ENCODE measurements at places on chromosomes 5 and 9.

DNA sequence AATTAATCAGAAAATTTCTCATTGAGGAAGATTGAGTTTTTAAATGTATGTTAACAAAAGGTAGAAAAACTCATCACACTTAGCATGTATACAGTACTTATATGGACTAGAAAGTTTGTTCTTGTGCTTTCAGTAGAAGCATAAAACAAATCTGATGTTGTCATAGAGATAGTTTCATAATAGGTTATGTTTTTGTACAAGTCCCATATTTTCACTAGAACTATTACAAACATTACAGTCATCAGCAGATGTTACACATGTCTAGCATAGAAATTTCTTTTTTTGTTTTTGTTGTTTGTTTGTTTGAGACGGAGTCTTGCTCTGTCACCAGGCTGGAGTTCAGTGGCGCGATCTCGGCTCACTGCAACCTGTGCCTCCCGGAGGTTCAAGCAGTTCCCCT, 131.4 kb downstream of the COMMD10 start:
- no peaks in the 10 kb centered on the region for H3K4me1 ChIP-seq
- no peak overlapping the region for H3K27ac ChIP-seq
- DNase-seq, result no peak
- no peak overlapping the region for H3K4me3 ChIP-seq
- no peaks in the 10 kb centered on the region for H3K36me3 ChIP-seq

- no peaks in the 10 kb centered on the region for H3K36me3 ChIP-seq
- no peak overlapping the region for H3K27ac ChIP-seq
- H3K27me3 ChIP-seq, result no peaks in the 10 kb centered on the region
- DNase-seq, result no peak
- no peak overlapping the region for H3K4me3 ChIP-seq
- peaks cover 25% of the 10 kb centered on the region for H3K4me1 ChIP-seq
Measured at GRCh38 chr5:139377226-139377625, 5.9 kb downstream of the SLC23A1 start.

GRCh38 chr9:35225677-35226076, 63.9 kb downstream of the UNC13B start:
- H3K4me3 ChIP-seq, result no peak overlapping the region
- no peak for DNase-seq
- no peak overlapping the region for H3K27ac ChIP-seq
- H3K36me3 ChIP-seq, result no peaks in the 10 kb centered on the region

DNA sequence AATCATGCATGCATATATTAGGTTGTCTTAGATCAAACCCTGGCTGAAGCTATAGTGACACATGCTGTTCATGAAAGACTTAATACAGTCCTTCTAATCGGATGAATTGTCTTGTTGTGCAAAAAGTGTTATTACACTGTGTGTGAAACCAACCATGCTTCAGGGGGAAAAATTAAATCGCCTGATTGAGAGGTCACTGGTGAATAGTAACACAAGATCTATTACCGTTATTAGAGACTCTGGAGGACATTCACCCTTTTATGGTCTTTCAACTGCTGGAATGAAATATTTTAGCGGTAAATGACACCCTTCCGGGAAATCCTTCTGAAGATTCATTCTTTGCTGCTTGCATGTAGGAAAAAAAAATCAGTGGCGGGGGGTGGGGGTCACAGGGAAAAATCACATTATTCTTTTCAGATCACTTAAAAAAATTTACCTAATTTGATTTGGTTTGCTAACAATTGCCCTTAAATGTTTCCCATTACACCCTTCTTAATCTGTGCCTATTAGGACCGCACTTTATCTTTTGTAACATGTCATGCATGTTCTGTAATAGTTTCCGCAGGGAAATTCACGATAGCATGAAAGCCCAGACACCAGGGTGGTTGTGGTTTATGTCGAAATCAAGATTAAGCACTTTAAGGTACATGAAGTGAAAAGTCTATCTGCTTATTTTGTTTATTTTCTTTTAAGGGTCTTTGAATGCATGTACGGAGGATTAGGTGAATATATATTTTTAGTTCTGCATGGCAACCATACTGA, 120.6 kb downstream of the FOCAD start:
- H3K27ac ChIP-seq, result no peak overlapping the region
- DNase-seq, result no peak
- no peaks in the 10 kb centered on the region for H3K36me3 ChIP-seq

GRCh38 chr5:33662722-33663427, 222.1 kb downstream of the TARS1 start:
- DNase-seq, result no peak
- no peak overlapping the region for H3K27ac ChIP-seq
- no peak overlapping the region for H3K4me3 ChIP-seq
- no peaks in the 10 kb centered on the region for H3K27me3 ChIP-seq
- no peaks in the 10 kb centered on the region for H3K4me1 ChIP-seq

DNA sequence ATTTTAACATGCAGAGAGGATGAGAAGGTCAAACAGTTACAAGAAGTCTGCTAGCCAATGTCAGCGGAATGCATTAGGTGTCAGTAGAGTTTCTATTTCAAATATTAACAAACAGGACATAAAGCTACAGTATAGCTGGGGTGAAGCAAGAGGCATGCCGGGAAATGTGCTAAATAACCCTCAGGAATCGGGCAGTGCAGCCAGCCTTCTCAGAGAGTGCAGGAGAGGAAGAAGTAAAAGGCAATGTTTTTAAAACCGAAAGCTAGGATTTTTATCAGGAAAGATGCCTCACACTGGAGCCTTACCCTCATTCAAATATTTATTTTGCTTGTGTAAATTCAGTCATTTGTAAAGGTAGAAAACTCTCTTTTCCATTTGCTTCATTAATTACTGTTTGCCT, 59.1 kb upstream of the SH3GL2 start:
- H3K36me3 ChIP-seq, result no peaks in the 10 kb centered on the region
- H3K4me1 ChIP-seq, result no peaks in the 10 kb centered on the region
- DNase-seq, result peak; percentile 14

GRCh38 chr5:134798468-134798867, 39.9 kb downstream of the DDX46 start:
- H3K4me1 ChIP-seq, result no peaks in the 10 kb centered on the region
- no peak overlapping the region for H3K4me3 ChIP-seq
- peaks cover 21% of the 10 kb centered on the region for H3K36me3 ChIP-seq
- no peak for DNase-seq

DNA sequence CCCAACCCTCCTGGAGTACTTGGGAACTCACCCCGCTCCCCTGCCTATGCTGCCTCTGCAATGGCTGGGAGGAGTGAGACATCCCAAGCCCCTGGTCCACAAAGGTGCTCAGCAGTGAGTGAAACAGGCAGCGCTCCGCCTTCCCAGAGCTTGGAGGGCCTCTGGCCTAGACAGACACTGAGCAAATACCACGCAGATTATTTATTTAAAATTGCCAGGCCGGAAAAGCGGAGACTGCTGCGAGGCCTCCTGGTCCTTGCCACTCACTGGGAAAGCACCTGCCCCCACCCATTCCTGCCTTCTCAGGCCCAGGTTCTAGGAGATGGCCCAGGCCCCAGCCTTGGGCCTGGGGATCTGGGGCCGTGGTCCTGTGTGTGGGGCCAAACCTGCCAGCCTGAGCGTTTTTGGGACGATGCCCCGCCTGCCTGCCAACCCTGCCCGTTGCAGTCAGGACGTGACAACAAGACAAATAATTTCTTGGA, 17.4 kb downstream of the FGF18 start:
- H3K4me1 ChIP-seq, result no peaks in the 10 kb centered on the region

DNA sequence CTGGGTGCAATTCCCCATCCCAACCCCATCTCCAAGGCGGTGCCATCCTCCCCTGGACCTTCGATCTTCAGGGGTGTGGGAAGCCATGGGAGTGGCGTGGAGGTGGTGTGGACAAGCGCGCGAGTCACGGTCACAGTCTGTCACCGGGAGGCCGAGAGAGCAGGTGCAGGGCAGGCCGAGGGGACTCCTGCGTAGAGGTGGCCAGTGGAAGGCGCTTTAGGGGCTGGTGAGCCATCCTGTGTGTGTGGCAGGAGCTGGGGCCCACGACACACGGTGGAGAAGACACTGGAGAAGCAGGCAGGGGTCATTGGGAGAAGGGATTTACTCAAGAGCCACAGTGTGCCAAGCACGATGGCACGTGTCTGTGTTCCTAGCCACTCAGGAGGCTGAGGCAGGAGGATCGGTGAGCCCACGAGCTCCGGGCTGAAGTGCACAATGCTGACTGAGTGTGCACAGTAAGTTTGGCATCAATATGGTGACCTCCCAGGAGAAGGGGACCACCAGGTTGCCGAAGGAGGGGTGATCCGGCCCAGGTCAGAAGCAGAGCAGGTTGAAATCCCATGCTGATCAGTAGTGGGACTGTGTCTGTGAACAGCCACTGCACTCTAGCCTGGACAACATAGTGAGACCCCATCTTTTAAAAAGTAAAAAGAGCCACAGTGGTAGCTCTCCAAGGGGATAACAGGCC, 145.1 kb upstream of the PHYKPL start:
- H3K4me1 ChIP-seq, result no peaks in the 10 kb centered on the region
- no peak overlapping the region for H3K4me3 ChIP-seq
- no peak for DNase-seq
- no peak overlapping the region for H3K27ac ChIP-seq
- H3K27me3 ChIP-seq, result peaks cover 5% of the 10 kb centered on the region
